DMS79 treated with DMSO at 0.1 percent for 48 hours (cell line): ENCODE measurements at places on chromosomes 4 and X.

DNA sequence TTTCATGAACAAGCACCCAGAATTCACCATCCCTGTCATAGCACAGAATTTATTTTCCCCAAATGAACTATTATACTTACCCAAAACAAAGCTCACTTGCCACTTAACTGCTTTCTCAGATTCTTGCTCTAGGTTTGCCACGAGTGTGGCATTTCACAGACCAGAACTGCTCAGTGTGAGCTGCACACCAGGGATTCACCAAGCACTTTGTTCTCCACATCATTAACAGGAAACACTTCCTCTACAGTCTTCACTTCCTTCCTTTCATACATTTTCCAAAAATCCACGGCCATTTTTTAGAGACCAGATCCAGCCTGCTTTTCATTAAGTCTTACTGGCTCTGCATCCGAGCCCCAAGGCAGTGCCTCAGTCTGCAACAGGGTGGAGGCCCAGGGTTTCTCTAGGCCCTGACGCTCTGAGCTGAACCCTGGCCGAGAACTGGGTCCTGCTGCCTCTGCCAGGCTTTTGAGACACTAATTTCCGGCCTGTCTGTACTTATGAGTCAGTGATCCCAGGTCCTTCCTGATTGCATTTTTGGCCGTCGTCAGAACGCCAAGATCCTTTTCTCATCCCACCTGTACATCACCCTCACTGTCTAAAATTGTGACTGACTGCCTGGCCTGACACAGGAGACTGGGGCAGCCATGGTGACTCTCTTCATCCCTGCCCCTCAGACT lies 67.6 kb upstream of the MTNR1A start:
- DNase-seq = no peak

DNA sequence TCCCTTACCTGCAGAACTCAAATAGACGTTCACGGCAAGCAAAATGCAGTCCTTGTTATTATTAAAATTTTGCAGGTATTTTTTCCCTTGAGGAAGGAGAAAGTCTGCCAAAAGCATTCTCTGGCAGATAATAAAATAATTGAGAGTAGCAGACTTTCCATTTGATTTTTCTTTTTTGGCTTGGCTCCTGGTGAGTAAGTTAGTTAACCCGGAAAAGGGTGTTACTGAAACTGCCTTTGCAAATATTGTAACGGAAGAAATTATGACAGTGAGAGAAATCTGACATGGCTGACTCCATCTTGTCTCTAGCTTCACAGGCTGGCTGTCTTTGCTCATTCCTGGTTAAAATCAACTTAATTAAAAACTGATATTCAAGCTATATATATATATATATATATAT lies 100.5 kb downstream of the GPR143 start:
- DNase-seq = no peak

GRCh38 chrX:30910124-30910860 lies 21.2 kb upstream of the TAB3 start:
- no peak for DNase-seq

GRCh38 chrX:76155786-76156185 lies 17.1 kb upstream of the PBDC1 start:
- DNase-seq = no peak

DNA sequence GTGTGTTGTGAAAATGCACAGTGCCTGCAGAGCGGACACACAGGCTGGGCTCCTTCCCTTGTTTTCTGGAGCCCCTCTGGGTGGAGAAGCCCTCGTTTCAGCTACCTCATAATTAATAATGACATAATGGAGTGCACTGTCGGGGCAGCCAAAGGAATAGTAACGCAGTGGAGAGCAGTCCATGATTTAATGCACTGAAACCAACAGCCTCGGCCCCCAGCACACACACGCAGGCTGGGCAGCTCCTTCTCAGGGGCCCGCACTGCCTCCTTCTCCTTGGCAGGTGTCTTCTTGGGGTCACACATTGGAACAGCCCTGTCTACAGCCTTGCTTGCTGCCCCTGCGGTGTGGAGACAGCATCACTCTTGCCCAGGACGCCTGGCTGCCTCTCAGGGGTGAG lies 89.2 kb downstream of the DCTD start:
- DNase-seq = no peak

DNA sequence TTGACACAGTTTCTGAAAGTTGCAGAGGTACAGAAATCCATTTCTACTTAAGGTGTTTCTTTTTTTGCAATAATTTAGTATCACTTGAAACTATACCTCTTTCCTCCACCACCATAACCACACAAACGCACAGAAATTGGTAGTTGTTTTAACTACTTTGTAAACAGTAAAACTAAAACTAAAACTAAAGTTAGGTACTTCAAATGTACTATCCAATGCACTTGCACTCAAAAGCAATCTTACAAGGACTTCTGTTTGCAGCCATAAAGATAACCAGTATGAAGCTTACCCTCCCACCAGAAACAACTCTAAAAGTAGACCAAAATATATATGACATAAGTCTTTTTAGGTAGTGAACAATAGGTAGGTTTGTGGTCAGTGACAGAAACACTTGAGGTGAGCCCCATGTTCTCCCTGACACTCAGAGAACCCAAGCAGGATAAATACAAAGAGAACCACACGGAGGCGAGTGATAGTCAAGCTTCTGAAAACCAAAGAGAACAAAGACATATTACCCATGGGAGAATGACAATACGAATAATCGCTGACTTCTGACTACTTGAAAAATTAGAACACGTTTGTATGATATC lies 72.2 kb upstream of the VBP1 start:
- DNase-seq = no peak

DNA sequence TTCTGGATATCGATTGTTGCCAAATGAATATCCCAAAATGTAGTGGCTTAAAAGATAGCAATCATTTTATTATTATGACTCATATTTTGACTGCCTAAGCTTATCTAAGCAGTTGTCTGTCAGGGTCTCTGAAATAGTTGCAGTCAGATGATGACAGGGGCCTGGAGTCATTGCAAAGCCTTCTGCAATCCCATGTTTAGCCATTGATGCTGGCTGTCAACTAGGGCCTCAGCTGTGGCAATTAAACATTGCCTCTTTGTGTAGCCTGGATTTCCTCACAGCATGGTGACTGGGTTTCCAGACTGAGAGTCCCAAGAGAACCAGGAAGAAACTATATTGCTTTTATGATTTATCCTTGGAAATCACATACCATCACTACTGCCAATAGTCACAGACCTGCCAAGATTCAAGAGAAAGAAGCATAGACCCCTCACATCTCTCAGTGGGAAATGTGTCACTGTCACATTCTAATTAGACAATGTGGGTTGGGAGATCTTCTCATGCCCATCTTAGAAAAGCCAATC lies 227.3 kb upstream of the NOCT start:
- no peak for DNase-seq

GRCh38 chr4:78610546-78611214 lies 59.1 kb downstream of the ANXA3 start:
- no peak for DNase-seq

DNA sequence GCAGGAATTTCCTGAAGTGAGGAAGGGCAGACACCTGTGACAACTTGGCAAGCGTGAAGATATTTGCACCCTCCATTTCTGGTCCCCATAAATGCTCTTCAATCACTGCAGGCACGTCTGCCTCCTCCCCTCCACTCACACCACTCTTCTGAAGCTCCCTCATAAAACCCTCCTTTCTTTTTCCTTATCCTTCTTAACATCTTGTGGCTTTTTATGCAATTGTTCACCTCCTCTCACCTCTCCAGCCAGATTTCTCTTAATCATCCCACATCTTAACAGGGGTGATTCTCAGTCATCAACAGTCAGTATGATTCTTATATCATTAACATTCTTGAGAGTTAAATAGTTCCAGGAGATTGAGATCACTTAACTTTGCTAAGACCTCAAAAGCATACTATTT lies 277.4 kb downstream of the SPRY1 start:
- DNase-seq = no peak

DNA sequence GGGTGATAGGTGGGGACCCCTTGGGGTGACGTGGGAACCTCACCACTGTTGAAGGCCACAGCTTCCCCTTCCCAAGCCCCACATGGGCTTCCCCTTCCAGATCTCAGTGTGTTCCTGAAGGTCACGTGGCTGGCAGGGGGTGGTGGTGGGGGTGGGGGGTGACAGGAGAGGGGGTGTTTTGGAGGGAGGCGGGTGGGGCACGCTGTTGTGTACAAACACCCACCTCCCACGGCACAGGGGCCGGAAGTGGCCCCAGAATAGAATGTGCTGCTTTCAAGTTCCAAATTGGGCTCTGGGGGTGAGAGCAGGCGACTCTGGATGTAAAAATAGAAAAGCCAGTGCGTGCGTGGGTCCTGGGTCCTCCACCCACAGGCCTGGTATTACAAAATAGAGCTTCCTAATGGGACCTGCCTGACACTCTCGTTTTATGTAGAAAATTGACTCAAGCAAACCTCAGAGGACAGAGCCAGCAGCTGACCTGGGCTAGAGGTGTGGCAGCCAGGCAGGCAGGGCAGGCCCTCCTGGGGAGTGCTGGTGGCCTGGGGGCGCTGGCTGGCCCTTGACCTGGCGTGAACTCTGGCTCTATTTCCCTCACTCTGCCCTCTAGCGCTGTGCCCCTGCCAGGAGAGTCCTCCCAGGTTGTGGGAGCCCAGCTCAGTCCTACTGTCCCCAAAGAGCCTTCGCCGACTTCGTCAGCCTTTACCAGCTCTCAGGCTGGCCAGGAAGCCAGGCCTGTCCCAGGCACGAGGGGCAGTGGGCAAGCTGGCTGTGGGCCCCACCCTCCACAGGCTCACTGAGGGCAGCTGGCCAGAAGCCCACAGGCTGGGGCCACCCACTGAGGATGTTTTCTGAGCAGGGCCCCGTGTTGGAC lies 5.4 kb upstream of the SH3BP2 start:
- DNase-seq = no peak

DNA sequence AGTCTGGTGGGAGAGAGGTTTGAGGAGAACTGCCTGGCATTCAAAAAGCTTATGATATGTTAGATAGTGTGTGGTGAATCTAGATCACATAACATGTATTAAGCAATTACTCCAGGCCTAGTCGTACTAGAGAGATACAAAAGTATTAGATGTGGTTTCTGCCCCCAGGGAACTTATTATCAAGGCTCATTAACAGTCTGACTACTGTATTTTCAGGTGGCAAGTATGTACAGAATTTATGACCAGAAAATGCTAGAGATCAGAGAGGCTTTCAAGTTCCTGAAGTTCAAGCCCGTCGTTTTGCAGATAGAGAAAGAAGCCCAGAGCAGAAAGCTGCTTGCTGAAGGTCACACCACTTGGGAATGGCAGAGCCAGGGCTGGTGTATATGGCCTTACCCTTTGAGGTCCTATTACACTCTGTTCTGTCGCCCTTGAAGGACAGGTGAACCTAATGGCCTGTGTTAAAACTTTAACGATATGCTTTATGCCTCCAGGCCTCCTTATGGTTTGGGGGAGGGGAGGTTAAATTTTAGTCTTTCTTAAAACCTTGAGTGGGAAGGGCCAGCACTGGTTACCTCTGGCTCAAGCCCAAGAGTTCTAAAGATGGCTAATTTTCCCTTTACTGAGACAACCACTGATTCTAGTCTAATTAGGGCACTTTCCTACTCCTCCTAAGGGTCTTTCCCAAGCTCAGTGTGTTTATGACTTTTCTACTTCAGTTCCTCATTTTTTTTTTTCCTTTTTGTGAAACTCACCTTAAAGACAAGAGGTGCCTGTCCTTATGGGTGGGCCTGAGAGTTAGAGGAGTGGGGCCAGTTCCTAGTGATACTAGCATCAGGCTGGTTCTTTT lies 19.9 kb downstream of the TMEM164 start:
- peak; percentile 89 for DNase-seq

- no peak for DNase-seq
Measured at GRCh38 chrX:40263014-40263560, 165.3 kb upstream of the BCOR start.

DNA sequence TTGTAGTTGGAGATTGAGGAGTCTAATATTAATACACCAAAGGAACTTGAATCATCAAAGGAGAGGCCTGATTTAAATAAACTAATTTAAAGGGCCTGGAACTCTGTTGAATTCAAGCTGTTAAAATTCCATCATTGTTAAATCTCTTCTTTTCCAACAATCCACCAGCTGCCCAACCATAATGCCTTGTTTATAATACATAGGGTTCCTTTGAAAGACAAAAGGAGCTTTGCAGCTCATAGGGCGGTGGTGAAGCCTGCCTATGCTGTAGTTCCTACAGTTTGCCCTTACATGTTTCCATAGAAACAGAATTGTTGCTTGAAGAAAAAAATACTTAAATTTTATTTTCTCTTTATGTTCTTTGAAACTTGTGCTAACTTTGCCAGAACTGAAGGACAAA lies 102.8 kb downstream of the GLUD2 start:
- DNase-seq = no peak

DNA sequence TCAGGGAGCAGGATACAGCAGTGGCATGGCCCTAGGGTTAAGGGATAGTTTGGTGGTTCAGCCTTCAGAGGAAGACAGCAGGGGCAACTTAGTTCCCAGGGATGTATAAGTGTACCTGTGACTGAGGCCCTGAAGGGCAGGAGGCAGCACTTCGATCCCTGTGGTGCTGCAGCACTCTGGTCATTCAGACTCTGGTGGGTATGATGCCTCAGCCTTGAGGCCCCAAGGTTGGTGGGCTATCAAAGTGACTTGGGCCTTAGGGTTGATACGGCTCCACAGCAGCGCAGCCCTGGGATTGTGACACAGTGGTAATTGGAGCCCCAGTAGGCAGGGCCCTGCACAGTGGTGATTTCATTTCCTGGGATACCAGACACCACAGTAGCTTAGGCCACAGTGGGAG lies 1703.1 kb downstream of the PCDH7 start:
- DNase-seq = no peak

GRCh38 chrX:418927-419729 lies 32.4 kb upstream of the PPP2R3B start:
- no peak for DNase-seq

- DNase-seq = no peak
Measured at GRCh38 chr4:46993075-46994006, at the start of gene GABRA4. Gene GABRA4 (minus strand): TSS chr4:46993581. CDS start chr4:46993424, 157 bp downstream.

DNA sequence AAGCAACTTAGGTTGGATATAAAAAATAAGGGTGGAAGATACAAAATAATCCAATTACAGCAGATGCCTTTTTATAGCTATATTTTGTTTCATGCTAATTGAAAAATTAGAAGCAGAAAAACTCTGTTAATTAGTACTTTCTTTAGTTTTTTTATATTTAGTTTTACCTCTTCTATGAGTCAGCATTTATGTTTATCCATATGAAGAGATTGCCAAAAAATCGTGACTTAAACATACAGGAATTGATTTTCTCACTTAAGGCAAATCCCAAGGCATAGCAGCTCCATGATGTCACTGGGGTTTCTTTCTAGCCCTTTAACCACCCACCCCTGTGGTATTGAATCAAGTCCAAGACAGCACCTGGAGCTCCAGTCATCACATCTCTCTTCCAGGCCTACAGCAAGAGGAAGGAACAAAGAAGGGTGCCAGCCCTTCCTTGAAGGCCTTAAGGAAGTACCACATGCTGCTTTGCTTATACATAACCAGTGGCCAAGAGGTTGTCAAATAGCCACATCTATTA lies 365.8 kb upstream of the TENM3 start:
- no peak for DNase-seq

- no peak for DNase-seq
Measured at GRCh38 chr4:53535567-53535966, 55.7 kb downstream of the LNX1 start.
